ENCODE measurements at places on chromosomes 5 and 9.

- peak; percentile 28 for DNase-seq
Measured at GRCh38 chr9:5562806-5563416, 52.6 kb downstream of the PDCD1LG2 start.

GRCh38 chr9:105967797-105968196, 273.5 kb downstream of the TMEM38B start:
- peak; percentile 89 for DNase-seq

DNA sequence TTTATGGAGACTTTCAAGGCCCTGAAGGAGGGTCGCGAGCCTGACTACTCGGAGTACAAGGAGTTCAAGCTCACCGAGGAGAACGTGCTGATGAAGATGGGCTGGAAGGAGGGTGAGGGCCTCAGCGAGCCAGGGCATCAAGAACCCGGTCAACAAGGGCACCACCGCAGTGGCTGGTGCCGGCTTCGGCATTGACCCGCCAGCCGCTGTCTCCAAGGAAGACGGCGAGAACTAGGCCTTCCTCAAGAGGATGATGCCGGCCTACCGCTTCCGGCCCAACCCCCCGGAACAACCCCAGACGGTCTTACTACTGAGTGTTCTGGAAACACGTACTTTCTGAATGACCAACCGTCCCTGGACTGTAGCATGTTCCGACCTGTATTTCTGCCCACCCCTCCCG, 169.2 kb downstream of the HINT1 start:
- no peak for DNase-seq

GRCh38 chr9:96524045-96524444, 74.1 kb downstream of the HABP4 start:
- no peak for DNase-seq

DNA sequence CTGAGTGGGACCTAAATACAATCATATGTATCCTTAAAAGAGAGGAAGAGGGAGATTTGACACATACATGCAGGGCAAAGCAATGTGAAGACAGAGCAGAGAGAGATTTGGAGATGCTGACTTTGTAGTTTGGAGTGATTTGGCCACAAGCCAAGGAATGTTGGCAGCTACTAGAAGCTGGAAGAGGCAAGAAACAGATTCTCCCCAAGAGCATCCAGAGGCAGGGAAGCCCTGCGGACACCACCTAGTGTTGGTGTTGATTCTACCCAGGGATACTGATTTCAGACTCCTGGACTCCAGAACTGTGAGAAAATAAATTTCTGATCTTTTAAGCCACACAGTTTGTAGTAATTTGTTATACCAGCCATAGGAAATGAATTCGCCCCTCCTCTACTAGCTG, 64.9 kb upstream of the OSMR start:
- peak; percentile 87 for DNase-seq

DNA sequence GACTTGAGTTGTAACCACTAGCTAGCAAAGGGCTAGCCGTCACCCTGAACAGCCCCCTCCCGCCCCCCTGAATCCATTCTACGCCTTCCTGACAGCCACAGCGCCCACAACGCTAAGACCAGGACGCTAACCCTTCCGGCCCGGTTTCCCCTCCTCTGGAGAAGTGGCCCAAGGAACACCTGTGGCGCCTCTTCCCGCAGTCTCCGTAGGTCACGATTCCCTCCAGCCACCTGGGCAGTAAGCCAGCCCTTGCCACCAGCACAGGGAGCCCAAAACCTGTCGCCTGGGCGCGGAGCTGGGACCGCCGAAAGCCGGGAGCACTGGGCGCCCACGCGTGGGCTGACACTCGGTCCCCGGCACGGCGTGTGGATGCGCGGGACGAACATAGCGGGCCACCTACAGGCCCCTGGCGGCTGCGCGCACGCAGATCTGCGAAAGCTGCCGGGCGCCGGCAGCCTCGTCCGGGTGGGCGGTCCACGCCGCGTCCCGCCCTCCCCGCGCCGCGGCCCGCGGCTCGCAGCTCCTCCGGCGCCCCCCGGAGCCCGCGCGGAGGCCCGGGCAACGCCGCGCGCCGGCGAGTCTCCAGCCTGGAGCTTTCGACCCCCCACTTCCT, 596 bp downstream of the IRF1 start:
- DNase-seq: no peak

DNA sequence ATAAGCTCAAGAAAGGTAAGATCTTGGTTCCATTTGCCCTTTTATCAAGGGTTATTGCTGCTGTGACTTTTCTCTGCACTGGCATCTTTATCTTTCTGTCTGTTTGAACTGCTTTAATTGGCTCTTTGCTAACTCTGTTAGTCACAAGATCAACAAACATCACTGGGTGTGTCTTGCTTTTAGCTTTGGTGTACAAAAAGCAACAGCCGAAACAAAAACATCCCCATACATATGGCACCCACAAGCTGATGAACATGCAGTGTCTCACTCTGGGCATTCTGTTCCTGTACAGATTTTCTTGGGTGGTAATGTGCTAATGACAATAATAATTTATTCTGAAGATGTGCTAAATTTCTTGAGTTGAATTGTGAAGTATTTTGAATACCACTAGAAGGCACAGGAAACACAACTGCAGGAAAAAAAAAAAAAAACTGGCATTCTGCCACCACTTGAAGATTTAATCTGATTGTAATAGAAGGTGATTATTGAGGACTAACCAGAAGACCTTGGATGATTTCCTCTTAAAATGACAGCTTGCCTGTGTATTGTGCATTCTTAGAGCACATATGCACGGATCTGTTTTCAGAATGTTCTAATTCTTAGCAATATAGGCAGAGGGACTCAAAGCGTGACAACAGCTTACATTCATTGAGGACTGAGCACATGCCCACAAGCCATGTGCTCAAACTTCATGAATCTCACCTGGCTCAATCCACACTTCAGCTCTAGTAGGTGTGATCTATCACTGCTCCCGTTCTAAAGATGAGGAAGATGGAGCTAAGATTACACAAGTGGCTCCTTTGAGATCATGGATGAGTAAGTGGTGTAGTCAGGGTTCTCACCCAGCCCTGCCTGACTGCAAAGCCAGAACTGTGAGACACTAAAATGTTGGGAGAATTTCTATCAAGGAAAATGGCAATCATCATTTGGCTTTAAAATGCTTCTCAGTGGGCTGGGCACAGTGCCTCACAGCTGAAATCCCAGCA, 96.4 kb downstream of the EBF1 start:
- no peak for DNase-seq

DNA sequence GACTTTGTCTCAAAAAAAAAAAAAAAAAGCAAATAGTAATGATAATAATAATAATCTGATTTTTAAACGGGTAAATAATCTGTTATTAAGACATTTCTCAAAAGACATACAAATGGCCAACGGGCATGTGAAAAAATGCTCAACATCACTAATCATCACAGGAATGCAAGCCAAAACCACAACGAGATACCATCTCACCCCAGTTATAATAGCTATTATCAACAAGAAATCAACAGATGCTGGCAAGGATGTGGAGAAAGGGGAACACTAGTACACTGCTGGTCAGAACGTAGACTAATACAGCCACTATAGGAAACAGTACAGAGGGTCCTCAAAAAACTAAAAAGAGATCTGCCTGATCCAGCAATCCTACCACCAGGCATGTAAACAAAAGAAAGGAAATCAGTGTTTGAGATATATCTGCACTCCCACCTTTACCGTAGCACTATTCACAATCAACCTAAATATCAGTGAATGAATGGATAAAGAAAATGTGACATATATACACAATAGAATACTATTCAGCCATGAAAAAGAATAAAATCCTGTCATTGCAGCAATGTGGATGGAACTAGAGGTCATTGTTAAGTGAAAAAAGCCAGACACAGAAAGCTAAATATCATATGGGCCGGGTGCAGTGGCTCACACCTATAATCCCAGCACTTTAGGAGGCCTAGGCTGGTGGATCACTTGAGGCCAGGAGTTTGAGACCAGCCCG, 24.9 kb downstream of the VAV2 start:
- no peak for DNase-seq

- no peak for DNase-seq
Measured at GRCh38 chr5:76732405-76733048, 16.6 kb downstream of the F2R start.

- no peak for DNase-seq
Measured at GRCh38 chr9:79812507-79813257, 240.9 kb downstream of the TLE4 start.

- no peak for DNase-seq
Measured at GRCh38 chr5:147904110-147904509, 2.2 kb downstream of the C5orf46 start.

DNA sequence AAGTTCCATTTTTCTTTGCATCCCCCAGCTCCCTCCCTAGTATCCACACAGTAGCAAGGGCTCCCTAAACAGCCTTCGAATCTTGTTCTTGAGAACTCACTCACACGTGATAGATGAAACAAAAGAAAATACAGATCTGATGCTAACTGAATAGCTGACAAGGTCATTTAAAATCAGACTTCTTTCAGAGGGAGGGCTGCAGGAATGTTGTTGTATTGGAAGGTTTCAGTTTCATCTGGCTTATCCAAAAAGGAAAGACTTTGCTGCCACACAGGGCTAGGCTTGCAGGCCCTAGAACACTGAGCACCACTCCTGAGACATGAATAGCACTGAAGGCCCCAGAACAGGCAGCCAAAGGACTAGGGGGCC, 3.2 kb downstream of the CD180 start:
- no peak for DNase-seq

GRCh38 chr9:116124472-116125040, 29.0 kb upstream of the PAPPA start:
- DNase-seq: no peak

- peak; percentile 51 for DNase-seq
Measured at GRCh38 chr9:123111427-123112014, 78.1 kb downstream of the GPR21 start.

- DNase-seq: no peak
Measured at GRCh38 chr5:157378509-157378908, 81.5 kb upstream of the NIPAL4 start.

DNA sequence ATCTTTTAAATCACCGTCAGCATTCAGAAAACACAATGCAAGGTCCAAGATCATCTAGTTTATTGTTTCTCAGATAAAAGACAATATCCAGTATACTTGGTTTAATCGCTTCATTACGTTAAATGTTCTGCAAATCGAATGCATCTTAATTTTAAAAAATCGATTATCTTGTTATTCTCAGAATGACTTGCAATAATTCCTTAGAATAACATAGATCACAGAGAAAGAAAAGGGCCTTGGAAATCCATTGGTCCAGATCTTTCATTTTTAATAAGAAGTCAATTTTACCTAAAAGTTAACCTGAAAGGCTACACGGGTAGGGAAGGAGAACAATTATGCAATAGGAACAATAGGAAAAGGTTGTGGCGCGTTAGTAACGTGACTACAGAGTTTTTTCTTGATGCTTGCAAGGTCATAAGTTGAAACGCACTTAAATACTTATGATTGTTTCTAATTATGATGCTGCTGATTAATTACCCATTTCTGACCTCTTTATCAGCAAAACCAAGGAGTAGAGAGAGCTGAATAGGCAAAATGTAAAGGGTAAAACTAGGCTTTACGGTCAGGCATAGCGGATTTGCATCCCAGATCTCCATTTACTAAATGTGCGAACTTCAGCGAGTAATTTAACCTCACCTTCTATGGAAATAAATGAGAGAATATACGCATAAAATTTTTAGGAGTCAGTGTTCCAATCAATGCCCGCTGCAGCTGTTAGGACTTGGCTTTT, 769 bp upstream of the LYRM7 start:
- no peak for DNase-seq

- DNase-seq: no peak
Measured at GRCh38 chr5:3321923-3322322, 273.7 kb upstream of the IRX1 start.

DNA sequence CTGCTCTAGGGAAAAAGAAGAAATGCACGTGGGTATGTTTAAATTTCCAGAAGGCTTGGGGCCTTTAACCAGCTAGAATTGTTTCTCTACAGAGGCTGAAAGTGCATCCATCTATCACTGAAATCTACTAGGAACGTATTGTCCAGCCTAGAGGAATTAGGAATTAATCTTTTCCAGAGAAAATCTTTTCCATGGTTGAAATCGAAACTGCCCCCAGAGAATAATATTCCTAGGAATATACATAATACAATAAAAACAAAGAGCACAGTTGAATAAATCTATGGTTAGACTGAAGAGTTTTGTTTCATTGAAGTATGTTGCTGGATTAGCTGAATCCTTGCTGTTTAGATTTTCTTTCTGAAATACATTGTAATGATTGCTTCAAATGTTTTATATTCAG, 378.5 kb downstream of the PLK2 start:
- DNase-seq: no peak

DNA sequence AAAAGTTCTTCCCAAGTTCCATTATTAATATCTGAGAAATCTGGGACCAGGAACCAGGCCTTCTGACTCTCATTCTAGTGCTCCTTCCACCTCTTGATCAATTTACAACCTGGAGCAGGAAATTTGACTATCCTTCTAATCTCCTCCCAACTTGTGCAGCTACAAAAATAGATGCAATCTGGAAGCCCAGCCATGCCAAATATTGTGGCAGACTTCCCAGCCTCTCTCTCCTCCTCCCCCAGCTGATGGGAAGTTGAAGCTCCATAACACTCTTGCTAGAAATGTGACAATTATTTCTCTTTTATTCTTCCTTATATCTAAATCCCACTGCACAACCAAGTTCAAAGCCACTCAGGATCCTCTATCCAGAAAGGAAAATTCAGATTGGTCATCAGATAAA, 252.1 kb downstream of the SEC61B start:
- peak; percentile 16 for DNase-seq

DNA sequence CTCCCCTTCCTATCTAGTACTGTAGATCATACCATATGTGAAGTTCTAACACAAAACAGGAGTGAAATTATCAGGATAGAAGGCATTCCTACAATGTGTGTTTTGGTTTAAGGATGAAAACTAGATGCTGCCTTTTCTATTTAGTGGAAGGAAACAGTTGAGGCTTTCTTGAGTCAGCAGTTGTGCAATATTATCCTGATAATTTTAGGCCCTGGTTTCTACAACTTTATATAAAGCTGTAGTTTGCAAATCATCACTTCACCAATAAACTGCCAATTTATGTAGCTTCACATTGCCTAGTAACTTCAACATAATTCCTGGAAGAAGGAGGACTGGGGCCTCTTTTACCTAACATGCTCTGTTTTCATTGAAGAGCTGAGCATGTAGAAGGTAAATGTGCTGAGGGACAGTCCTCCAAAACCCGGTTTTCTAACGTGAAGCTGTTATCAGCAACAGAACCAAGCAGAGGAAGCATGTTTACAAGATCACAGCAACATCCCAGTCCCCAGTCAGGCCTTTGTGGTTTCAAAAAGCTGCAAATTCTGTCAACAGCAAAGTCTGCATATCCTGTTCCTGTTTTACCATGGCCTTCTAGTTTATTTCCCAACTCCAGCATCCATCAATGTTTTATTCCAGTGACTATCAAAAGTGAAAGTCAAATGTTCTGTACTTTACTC, 513.4 kb upstream of the MEF2C start:
- DNase-seq: peak; percentile 87

DNA sequence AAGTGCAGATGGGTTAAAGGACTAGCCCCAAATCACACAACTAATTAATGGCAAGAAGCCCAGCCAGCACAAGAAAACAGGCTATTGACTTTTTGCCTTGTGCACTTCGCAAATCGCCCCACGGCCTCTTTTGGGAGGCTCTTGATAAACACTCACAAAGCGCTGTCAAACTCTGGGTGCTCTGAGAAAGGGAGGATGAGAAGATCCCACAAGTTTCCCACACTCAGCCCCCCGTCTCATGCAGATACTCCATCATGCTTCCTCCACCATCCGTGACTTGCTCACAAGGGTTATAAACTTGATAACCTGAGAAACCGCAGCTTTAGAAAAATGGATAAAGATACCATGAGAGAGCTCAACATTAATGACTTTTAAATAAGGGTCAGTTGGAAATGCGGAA, 219.7 kb downstream of the EBF1 start:
- DNase-seq: no peak

All from pons (tissue), 1 donor.